ENCODE measurements at places on chromosomes 11 and 22. TPM values are rescaled to one million over a fixed set of nuclear protein-coding genes. Genes with fewer than 3 reads are reported as not detected.

The FAM111A gene
- total RNA-seq, result 11.1 TPM

DNA sequence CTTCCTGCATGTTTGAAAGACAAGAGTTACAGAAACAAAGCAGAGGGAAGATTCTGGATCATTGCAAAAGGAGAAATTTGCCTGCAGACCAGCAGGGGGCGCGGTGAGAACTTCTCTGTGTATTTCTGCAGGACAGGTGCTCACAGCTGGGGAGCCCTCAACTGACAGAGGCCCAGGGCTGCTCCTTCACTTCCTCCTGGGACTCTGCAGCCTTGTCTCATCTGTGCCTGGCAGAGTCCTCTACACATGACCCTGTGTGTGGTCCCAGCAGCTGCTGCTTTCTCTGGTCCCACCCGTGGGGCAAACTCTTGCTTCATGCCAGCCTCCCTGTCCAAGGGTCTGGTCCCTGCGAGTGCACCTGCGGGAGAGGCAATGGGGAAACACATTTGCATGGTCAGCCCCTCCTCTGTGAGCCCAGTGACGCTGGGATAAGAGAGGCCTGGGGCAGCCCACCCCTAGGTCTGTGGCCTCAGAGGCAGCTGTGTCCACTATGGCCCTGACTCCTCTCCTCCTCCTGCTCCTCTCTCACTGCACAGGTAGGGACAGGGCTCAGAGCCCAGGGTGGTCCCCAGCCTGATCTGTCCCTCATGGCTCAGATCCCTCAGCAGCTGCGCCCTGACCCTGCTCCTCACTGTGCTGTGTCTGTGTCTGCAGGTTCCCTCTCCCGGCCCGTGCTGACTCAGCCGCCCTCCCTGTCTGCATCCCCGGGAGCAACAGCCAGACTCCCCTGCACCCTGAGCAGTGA, 43.2 kb upstream of the VPREB1 start:
- DNase-seq, result no peak

DNA sequence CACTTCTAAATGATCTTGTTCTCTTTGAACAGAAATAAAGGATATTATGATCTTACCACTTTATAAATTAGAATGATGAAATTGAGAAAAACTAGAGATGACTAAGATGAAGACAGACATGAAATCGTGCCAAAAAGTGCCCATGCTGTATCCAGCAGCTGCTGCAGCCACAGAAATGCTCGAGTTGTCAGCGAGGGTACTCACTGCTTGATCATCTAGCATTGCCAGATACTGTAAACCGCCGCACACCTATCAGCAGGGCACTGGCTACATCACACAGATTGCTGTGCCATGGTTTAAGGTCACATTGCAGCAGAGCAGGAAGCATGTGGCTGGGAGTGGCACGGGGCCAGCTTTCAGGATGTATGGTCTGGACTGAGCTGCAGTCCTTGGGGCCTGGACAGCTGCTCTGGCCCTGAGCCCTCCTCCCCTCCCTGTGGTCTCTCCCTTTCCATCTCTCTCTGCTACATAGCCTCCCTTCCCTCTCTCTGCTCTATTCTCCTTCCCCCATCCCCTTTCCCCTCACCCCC, 51.0 kb upstream of the SEPTIN5 start:
- peak; percentile 83 for DNase-seq

DNA sequence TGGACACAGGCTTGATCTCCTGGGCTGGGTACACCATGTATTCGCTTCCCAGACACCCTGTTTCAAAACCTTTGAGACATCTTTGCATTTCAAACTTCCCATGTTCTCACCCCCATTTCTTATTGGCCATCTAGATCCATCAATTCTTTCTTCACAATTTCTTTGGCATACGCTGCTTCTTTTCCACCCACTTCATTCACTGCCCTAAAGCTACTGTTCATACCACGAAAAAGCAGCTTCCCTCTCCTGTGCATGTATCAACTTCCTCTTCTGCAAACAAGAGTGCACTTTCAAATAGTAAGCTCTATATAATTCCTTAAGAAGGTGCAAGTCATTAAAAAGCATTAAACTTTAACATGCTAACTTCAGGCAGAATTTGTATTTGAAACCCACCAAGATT, 21.4 kb downstream of the UVRAG start:
- DNase-seq, result no peak

GRCh38 chr11:73184953-73185671, 33.0 kb upstream of the P2RY2 start:
- no peak for DNase-seq

The MFNG gene
- total RNA-seq, result 1.4 TPM

The SLC22A12 gene
- not detected for total RNA-seq

DNA sequence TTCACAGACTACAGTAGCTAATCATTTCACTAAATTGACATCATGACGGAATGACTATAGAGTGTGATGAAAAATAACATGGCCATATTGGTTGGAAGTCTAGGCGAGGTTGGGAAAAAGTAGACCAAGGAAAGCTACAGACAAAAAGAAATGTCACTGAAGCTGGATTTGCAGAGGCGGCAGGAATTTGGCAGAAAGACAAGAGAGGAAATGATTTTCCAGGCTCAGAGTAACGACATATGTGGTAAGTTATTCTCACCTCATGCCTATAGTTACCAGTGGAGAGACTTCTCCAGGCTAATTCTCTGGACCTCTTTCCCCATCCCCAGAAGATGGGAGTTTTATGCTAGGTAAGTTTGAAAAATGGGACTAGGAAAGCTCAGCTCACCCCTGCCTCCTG, 1005.8 kb upstream of the CCDC90B start:
- peak; percentile 63 for DNase-seq

GRCh38 chr11:111253630-111254029, 8.1 kb downstream of the POU2AF2 start:
- no peak for DNase-seq

The CD44 gene
- total RNA-seq, result 148 TPM

DNA sequence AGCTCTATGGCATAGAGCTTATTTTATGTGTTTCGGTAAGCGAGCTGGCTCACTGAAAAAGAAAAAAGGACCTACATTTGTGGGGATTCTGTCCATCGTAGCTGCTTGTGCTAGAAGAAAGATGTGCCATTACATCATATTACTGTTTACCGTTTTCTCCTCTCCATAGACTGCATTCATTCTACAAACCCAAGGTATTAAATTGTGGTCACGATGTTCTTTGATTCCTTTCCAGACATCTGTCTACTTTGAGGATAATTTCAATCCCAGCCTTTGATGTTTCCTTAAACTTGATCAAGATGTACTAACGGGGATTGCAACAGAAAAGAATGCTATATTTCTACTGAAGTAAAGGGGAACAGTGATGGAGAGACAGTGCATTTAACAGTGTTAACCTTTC, 5.5 kb upstream of the OR52N1 start:
- DNase-seq, result no peak
